ENCODE measurements at places on chromosomes 11 and 22.

DNA sequence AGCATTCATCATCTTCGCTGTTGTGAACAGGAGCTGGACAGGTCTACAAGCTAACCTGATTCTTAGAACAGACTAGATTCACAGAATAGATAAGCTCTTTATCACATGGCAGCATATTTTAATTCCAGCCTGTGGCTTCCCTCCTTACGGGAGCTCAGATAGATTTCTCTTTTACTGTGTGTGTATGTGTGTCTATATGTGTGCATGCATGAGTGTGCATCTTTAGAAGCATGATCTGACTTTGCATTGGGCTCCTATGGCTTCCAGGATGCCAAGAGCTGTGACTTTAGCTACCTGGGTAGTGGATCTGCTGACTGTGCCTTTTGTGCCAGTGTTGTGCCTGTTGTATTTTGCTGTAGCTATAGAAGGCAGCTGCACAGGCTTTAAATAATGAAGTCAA lies 44.3 kb downstream of the ZNRF3 start:
- no peak for DNase-seq

- DNase-seq, result no peak
These were observed 6.8 kb downstream of the KRTAP5-5 start for GRCh38 chr11:1636291-1636950.

DNA sequence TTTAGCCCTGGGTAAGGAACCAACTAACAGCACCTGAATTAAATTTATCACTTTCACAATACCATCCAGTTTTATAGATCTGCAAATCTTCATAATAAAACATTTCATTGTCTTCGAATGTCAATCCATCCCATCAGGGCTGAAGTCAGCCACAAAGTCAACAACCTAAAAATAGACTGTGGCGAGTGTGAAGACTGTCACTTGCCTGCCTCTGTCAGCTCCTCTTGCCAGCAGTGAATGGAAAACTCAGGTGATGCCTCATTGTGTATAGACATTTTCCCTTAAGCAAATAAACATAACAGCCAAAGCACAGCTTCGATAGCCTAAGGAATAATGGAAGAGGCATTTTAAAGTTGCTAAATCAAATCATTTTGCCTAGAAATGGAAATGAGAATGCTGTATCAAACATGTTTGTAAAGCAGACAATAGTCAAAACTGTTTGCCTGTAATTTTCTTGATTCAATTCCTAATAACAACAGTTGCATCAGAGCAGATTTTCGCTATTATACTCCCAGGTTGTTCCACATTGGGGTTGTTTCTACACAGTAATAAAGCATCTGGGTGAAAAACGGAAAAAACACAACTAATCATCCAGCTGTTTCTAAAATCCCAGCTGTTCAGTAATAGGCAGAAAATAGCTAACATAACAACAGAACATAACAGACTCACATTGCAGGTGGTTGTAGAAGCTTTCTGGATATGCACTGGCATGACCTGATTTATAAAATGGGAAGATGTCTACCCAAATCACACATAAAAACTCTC lies 15.7 kb downstream of the KCNA4 start:
- no peak for DNase-seq

DNA sequence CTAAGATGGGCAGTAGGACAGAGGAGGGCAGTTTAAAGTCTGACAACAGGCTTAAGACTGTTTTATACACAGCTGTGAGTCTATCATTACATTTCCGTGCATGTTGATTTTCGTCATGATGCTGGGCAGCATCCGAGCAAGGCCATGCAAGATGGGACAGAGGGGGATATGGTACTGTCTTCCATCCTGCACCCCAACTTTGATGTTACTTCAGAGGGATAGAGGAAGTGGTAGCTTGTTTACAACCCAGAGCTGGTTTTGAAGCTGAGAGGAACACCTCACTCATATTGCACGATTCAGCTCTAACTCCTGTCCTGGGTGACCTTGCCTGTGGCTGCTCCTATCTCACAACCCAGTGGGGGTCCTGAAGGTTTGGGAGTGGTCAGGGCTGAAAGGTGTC lies 3.0 kb upstream of the SORL1 start:
- no peak for DNase-seq

GRCh38 chr11:95082576-95083001 lies 7.1 kb upstream of the ENDOD1 start:
- peak; percentile 61 for DNase-seq

GRCh38 chr11:16337421-16338213 lies 18.7 kb downstream of the SOX6 start:
- no peak for DNase-seq

DNA sequence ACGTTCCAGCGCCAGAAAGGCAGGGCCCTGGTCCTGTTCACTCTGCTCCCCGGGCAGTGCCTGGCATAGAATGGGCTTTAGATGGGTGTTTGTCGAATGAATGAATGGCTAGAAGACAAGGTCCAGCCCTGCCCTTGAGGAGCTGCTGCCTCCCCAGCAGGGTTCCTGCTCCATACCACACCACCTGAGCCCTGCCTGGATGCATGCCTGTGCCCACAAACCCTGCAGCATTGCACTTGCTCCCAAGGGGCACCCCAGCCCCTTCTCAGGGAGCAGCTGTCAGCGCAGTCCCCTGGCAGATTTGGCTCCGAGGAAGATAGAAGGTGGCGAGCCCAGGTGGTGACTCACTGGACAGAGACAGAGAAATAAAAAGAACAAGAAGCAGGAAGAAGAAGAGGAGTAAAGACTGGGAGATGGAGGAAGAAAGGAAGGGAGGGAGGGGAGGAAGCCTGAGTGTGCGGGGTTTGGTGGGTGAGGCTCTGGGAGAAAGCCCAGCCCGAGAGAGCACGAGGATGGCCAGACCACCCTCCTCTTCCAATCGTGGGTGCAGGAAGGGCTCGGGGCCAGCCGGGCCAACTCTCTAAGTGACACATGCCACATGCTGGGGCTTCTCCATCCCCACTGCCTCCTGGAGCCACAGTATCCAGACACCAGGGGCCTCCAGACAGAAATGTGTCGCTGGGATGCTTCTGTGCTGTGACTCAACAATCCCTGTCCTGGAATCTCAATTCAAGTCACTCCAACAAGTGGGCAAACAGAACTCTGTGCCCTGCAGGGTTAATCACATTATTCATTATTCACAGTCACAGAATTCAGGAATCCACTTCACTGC lies 1474.3 kb downstream of the BRD1 start:
- DNase-seq, result no peak

- no peak for DNase-seq
These were observed 7.6 kb downstream of the VPS26B start for GRCh38 chr11:134231958-134232659.

DNA sequence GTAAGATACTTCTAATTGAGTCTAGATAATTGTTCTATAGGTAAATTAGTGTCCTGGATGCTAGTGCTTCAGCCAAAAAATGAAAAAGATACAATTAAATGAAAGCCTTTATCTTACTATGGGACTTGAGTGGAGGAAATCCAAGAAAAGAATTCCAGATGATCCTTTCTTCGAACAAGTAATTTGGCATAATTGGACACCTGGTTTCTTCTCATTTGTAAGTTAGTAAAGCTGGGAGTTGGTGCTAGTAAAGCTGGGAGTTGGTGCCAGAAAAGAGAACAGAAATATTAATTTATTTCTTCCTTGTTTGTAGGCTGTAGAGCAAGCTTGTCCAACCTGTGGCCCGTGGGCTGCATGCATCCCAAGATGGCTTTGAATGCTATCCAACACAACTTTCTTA lies 12.3 kb downstream of the OR51V1 start:
- no peak for DNase-seq

DNA sequence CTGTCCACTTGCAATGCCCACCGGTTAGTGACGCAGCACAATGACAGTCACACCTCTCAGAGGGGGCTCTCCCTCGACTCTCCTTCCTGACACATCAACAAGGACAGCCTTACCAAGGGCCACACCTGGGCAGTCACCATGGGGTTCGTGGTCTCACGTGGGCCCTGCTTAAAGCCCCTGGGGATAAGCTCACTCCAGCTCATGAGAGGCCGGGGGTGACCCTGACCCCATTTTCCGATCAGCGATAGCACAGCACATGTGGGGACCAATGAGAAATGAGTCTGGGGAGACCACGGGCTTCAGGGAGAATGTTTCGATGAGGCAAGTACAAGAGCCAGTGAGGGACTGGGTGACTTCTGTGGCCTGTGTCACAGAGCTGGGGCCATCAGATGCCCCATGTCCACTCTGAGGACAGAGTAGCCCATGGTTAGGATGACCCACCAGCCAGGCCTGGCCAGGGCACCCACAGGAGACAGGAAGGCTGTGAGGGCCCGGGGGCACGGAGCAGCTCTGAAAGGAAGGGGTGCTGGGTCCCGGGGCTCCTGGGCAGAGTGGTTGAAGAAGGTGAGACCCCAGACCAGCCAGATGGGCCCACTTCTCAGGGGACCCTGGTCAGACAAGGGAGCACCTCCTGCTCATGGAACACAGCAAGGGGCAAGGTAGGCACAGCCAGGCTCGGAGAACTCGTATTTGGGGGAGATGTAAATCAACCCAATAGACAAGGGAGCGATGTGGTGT lies 128.8 kb downstream of the MED15 start:
- DNase-seq, result no peak

DNA sequence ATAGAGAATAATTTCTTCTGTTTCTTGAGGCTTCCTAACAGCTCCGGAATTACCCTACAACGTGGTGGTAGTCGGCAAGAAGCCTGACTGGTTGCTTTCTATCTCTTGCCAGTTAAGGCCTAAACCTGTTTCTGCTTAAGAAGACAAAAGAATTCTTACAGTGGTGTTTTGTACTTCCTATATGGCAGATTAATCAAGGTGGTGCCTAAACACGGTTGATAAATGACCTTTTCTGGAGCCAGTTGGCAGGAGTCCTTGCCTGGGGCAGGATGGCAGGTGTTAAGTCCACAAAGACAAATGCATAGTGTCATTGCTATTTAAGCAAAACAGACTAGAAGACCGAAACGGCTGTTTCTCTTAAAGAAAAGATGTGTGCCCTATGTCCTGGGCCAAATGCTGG lies 9.9 kb downstream of the GVQW3 start:
- DNase-seq, result no peak

DNA sequence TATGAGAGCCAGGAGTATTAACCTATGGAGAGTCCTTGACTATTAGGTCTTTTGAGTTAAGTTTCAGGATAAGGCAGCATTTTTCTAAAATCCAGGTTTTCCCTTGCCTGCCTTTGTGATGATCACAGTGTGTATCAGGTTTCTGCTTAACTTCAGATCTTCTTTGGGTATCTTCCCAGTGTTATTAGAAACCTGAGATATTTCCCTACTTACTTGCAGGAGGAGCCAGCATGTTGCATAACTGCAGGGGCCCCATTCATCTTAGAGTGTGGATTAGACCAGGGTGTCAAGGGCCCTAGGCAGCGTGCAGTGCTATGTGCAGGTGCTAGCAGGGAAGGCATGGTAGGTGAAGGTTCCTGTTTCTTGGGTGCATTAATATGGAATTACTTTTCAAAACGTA lies 69.5 kb downstream of the ZNRF3 start:
- no peak for DNase-seq

DNA sequence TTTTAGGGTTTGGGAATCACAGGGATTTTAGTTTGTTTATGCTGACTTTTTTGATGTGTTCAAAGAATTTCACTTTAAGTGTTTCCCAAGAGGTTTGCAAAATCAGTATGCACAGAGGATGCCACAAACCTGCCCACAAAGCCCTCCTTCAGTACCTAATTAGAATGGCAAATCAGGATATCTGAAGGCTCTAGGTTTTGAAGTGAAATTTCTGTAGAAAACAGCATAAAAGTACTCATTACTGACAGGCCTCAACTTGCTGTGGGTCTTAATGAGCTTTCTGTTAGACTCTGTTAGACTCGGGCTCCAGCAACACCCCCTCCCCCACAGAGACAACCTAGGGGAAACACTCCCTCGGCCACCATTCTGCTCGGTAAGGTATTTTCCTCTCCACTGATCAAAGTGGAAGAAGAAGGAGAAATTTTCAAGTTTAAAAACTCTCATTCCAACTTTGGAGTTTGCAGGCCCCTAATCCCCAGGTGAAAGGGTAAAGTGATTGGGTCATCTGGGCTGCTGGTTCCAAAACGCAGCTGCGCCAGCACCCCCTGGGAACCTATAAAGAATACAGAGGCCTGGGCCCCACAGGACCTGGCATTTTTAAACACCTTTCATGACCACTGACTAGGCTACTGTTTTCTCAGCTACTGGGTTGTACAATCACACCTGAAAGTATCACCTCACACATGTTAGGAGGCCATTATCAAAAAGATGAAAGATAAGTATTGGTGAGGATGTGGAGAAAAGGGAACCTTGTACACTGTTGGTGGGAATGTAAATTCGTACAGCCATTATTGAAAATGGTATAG lies 67.5 kb downstream of the PLEKHA7 start:
- no peak for DNase-seq

DNA sequence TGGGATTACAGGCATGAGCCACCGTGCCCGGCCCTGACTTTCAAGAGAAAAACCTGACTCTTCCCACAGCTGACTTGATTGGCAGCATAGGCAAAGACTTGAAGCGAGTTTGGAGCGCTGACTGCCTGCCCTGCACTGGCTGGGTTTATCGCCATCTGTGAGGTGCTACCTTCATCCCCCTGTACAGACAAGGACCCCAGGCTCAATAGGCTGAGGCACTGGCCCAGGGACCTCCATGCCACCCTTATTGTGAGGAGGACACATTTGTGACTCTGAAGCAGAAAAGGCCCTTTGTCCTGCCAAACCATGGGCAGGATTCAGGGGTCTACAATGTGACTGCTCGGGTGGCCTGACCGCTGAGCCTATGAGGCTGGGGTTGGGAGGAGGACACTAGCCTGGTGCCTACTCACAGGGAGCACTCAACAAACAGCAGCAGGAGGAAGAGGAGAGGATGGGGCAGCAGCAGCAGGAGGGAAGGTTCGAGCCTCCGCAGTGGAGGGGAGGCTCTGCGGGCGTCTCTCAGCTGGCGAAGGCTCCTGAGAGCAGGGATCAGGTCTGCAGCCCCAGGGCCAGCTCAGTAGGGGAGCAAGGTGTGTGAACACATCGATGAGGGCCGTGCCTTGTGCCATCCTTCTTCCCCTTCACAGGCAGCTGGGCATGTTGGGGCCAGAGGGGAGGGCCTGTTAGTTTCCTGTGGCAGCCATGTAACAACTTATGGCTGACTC lies 72.9 kb upstream of the WNT7B start:
- DNase-seq, result no peak

DNA sequence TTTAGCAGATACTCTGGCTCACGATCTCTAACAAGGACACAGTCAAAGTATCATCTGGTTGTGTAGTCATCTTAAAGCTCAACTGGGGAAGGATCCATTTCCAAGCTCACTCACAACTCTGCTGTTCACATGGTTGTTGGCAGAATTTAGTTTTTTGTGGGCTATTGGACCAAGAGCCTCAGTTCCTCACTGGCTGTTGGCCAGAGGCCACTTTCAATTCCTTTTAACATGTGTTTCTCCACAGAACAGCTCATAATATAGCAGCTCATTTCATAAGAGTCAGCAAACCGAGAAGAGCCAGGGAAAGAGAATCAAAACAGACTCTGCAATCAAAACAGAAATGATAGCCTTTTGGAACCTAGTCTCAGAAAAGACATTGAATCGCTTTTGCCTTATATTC lies 22.6 kb downstream of the IZUMO1R start:
- DNase-seq, result no peak

GRCh38 chr11:47566149-47566698 lies 825 bp downstream of the PTPMT1 start:
- no peak for DNase-seq

GRCh38 chr11:77548552-77549445 lies 41.0 kb upstream of the AQP11 start:
- DNase-seq, result no peak
